ENCODE measurements at places on chromosomes 11 and 22. TPM values are rescaled to one million over a fixed set of nuclear protein-coding genes. Genes with fewer than 3 reads are reported as not detected.

The CREBZF gene
- 12.5 TPM for total RNA-seq

The RTL10 gene
- 8.6 TPM for total RNA-seq

The TRIM22 gene
- 46.8 TPM for total RNA-seq

The FAM83F gene
- total RNA-seq = not detected

The SLC5A4 gene
- under 0.01 TPM for total RNA-seq

The SMIM35 gene
- total RNA-seq = not detected

The OR52H1 gene
- 0.28 TPM for total RNA-seq

The P2RY6 gene
- under 0.01 TPM for total RNA-seq

DNA sequence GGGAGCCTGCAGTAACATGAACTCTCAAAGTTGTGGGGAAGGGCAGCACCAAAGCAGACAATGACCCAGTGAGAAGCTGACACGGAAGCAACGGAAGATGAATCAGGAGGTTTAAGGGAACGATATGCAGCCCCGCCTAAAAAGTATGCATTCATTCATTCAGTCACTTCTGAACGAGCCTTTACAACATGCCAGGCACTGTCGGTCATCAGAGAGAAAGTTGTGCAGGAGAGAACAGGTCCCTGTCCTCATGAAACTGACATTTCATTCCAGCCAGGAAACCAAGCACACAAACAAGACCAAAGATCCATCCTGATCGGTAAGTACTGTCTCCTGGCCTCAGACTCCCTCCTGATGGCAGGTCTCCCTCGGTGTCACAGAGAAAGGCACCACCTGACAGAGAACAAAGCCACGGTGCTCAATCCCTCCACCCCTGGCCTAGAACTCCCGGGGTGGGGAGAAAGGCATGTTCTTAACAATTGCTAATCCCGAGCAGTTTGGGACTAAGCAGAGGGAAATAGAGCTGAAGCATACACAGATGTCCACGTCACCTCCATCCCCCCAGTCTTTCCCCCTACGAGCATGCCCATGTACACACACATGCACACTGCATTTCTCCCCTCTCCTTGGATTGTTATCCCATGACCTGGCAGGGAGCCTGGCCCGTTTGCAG lies 49.3 kb downstream of the LRFN4 start:
- peak; percentile 49 for DNase-seq

DNA sequence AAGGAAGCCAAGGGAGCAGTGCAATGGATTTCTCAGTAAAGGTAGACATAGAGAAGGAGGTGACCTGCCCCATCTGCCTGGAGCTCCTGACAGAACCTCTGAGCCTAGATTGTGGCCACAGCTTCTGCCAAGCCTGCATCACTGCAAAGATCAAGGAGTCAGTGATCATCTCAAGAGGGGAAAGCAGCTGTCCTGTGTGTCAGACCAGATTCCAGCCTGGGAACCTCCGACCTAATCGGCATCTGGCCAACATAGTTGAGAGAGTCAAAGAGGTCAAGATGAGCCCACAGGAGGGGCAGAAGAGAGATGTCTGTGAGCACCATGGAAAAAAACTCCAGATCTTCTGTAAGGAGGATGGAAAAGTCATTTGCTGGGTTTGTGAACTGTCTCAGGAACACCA lies 6.6 kb downstream of the TRIM22 start:
- peak; percentile 7 for DNase-seq

GRCh38 chr11:122140500-122140899 lies 24.5 kb upstream of the BLID start:
- peak; percentile 86 for DNase-seq

DNA sequence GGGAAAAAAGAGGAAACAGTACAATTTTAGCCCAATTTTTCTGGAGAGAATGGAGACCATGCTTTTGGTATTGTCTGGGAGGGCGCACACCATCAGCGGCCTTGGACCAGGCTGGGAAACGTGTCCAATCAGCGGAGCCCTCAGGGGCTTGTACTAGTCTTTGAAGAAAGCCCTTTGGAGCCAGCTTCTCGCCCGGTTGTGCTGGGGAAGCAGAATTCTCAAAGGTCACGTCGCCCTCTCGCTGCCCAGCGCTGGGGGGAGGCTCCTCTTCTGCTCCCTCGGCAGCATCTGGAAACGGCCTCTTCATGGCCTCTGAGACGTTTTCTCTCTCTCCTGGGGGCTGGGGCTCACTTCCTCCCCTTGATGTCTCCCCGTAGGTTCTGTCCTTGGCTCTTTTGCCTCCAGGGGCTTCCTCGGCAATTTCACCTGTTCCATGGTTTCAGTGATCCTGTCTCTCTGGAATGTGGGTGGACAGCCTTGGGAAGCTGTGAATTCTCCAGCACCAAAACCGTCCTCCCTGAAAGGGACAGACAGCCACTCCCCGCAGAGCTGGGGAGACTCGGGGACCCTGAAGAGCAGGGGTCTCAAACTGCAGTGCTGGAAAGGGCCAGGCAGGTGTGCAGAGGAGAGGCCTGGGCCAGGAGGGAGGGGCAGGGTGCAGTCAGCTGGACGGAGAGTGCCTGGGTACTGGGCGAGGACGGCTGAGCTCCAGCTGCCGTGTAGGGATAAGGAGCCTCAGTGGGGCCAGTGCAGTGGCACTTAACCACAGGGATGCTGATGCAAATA lies 80.2 kb downstream of the RPS6KA4 start:
- no peak for DNase-seq

- peak; percentile 88 for DNase-seq
These were observed 94.4 kb downstream of the SCN3B start for GRCh38 chr11:123560006-123560405.

DNA sequence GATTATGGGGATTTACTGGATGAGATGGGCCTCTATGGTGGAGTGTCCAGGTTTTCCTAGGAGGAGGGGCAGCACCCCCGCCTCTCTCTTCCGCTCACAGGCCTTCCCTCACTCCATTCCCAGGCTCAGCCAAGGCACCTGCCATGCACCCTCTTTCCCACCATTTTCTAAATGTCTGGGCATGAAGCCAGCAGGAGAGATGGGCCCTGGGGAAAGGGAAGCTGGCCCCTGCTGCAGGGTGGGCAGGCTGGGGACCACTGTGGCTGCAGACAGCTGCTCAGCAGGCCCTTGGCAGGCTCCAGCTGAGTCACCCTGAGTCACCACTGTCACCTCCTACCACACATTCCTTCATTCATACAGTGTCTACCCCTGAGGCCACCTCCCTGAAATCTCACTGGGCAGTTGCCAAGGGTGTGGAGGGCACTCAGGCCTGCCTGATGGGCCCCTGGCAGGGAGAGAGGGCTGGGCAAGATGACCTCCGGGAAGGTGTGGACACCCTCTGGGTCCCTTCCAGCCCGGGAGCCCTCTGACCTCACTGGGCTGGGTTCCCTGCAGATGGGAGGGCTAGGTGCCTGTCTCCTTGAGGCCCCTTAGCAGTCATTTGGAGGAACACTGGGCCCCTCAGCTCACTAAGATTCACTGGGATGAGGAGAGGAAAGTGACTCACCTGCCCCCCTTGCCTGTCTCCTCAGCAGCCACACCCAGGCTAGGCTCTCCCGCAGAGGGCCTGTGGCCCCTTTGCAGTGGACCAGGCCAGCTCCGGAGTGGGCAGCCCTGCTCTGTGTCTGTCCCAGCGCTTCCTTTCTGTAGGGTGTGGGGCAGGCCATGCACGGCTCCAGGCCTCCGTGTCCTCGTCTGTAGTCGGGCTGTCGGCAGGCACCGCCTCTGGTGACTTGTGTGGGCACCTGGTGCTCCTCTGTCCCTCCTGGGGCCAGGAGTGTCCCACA lies 7.8 kb downstream of the MYEOV start:
- peak; percentile 91 for DNase-seq

GRCh38 chr11:70460964-70461363 lies 62.6 kb downstream of the CTTN start:
- no peak for DNase-seq

DNA sequence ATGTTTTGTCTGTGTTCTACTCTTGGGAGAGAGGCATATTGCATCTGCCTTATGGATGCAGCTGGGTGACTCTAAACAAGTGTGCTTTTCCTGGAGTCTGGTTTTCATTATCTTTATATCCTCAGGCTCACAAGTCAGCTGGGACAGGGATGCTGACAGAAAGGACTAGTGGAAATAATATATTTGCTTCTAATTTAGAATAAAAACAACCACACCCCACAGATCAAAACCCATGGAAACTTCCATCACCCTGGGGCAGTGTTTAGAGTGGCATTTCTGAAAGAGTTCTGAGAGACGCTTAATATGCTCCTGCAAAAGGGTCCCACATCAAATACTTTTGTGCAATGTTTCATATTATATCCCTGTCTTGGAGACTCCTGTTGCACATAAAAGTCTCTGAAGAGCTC lies 20.8 kb downstream of the KCNE3 start:
- DNase-seq = no peak

DNA sequence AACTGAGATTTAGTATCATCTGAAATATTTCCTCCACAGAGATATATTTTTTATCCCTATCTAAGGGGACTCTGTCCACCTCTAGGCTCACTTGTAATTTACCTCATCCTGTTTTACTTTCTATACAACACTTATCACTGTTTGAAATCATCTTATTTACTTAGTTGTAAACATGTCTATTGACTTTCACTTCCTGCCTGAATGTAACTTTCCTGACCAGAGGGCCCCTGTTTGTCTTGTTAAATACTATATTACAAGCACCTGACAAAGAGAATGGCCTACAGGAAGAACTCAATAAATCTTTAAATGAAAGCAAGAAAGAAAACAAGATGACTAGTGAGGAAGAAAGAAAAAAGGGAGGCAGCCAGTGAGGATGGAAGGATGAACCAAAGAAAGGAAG lies 1727.5 kb downstream of the LRRC4C start:
- no peak for DNase-seq

DNA sequence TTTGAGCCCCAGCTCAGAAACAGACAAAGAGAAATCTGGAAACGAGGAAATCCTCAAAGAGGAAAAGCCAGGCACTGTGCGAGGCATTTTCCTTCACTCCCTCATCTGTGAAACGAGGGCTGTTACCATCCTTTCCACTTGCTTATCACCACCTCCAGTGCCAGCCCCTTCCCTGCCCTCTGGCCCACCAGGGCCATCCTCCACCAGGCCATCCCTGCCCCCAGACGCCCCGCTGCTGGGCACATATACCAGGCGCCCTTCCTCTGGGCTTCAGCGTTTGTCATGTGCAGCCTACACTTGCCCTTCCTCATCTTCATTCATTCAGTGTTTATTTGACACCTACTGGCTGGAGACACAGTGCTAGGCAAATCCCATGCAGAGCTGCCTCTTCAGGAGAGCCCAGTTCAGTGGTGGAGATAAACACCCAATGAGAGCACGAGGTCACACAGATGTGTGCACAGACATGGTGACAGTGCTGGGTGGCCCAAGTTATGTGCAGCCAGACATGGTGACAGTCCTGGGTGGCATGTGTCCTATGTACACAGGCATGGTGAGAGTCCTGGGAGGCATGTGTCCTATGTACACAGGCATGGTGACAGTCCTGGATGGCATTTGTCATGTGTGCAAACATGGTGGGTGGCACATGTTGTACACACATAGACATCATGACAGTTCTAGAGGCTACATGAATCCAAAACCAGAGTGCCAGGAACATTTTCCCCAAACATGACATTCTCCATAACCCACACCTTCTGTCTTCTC lies 9.7 kb downstream of the SPTBN2 start:
- no peak for DNase-seq

DNA sequence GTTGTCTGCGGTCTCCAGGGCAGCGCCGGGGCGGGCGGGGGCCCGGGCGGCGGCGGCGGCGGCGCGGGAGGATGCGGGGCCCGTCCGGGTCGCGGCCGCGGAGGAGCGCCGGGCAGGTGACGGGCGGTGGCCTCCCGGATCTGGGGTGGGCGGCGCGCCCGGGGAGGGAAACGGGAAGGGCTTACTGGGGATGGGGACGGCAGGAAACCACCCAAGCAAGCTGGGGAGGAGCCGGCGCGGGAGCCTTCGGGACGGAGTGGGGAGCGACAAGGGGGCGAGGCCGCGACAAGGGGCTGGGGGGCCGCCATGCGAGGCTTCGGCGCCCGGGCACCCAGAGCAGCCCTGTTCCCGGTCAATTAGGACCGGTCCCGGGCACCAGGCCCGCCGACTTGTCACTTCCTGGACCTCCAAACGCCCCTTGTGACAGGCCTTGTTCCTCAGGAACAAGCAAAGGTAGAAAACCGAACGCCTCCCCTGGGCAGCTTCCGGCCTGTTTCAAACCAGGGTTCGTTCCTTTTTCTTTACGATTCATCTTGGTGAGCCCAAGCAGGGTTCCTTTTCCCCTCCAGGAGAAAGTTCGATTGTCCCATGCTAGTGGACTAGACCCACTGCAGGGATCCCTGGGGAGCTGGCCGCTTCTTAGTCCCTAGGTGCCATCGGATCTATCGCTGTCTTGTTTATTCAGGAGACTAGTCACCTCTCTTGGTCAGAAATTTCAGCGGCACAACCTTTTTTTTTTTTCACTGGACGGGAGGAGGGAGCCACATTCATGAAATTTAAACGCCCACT lies 492 bp downstream of the JHY start:
- no peak for DNase-seq
